ENCODE measurements at places on chromosomes 5 and 9.

DNA sequence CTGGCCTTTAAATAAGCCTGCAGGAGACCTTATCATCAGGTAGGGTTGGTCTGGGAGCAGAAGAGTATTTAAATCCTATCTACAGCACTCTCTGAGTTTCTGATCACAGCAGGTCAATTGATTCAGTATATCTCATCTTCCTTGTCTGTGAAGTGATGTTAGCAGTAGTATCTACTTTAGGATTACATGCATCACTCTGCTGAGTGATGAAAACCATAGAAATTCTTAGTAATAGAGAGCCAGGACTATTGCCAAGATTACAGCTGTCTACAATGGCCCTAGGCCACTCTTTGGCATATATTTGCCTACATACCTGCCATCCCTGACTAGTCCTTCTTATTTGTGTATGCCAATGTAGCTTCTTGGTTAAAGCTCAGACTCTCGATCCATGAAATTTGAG is 183.8 kb downstream of the ASTN2 start:
- no peak for DNase-seq

DNA sequence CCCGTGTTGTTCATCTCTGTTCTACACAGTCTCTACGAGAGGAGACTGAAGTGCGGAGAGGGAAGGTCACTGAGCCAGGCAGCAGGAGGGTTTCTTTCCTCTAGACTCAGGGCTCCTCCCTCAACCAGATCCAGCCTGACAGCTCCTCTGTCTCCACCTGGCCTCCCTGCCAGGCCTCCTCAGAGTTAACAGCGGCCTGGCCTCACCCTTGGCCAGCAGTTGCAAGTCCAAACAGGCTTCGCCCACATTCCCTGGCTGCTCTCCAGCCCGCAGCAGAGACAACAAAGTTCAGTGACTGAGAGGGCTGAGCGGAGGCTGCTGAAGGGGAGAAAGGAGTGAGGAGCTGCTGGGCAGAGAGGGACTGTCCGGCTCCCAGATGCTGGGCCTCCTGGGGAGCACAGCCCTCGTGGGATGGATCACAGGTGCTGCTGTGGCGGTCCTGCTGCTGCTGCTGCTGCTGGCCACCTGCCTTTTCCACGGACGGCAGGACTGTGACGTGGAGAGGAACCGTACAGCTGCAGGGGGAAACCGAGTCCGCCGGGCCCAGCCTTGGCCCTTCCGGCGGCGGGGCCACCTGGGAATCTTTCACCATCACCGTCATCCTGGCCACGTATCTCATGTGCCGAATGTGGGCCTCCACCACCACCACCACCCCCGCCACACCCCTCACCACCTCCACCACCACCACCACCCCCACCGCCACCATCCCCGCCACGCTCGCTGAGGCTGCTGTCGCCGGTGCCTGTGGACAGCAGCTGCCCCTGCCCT is at the start of gene HRCT1:
Gene HRCT1, plus strand, starts transcription at position 291 of the 768 bp plus-strand sequence. Its CDS starts 86 bp downstream, at position 377.
- DNase-seq: no peak

GRCh38 chr9:22159586-22159985 is 150.5 kb upstream of the CDKN2B start:
- no peak for DNase-seq

DNA sequence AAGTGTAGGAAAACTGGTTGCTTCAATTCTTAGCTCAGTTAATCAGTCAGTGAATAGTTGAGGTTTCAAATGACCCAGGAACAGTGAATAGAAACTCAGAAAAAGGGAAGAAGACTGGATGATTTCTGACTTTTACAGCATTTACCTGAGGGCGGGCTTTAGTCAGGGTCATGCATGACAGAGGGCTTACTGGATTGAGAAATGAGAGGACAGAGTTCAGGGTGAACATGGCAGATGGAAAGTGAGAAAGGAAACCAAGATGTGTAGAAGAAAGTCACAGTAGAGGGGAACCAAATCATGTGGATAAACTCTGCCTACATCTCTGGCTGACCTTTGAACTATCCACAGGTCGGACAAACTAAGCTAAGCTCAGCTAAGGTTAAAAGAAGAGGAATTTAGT is 596.0 kb downstream of the SEMA5A start:
- DNase-seq: no peak

DNA sequence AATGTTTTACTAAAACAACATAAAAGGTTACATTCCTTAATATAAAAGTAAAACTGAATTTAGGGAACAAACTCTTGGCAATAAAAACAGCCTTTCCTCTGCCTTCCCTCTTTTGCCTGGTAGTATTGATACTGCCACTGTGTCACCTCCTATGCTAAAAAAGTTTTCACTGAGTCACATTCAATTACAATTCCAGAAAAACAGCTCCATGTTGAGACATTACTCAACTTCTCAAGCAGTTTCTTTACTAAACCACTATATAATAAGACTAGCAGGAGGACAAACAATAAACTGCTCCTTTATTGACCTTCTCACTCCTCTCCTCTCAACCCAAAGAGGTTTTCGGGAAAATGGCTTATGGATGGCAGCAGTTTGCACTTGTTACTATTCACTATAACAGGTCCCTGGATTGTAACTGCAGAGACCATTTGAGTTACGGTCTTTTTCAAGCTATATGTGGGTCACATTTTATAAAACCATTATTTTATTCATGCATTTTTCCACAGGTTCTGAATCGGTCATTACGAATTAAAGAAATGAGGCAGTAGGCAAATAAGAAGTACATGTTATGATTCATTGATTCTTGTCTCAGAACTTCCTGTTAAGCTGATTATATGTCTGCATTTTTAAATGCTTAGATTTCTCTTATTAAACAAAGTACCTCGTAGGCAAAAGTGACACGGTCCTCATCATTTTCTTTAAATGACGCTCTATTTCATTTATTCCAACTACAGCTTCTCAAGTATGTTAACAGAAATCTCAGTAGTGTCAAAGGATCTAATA is 2.1 kb downstream of the ZDHHC21 start:
- no peak for DNase-seq

GRCh38 chr5:153827397-153827796 is 211.3 kb downstream of the FAM114A2 start:
- DNase-seq: no peak

DNA sequence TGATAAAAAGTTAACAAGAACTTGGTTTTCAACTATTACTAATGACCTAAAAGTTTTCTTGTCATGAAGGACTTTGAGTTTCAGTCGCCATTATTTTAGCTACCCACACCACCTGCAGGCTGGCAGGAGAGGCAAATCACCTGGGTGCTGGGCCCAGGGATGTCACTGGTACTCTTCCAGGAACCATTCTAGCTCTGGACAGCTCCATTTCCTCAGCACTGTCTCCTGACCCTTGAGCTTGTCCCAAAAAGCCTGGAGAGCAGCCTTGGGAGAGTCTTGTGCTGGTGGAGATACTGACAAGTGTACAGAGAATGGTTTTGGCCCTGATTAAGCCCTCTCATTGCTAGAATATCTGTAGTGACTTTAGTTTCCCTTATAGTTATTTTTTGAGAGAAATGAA is 1924.1 kb upstream of the WWC1 start:
- DNase-seq: no peak

DNA sequence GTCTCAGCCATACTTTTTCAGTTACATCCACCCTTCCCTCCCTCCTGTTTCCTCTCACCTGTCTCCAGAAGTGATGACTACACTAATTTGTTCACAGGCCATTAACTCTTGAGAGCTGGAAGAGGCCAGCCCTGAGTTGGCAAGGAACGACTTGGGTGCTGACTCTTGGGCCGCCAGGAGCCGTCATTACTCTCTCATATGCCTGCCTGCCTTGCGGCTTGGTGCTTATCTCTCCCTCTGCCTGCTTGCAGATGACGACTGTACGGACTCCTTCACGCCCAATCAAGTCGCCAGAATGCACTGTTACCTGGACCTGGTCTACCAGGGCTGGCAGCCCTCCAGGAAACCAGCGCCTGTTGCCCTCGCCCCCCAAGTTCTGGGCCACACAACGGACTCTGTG is 66.1 kb downstream of the PAPPA start:
- no peak for DNase-seq

GRCh38 chr9:112541685-112542084 is 55.1 kb downstream of the KIAA1958 start:
- DNase-seq: no peak

GRCh38 chr9:126844085-126844484 is 16.4 kb upstream of the ZBTB34 start:
- no peak for DNase-seq

DNA sequence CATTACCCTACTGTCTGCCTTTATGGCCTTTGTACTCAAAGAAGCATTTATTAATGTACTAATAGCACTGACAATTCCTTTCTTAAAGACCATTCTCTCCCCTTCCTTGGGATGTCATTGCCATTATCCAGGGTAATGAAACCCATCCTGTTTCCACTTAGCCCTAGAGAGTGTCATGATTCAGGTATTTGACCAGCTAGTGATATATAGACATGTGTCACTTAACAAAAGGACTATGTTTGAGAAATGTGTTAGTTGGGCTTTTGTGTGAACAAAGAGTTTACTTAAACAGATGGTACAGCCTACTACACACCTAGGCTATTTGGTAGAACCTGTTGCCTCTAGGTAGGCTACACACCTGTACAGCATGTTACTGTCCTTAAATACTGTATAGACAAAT is 2.0 kb downstream of the ATP6V0E1 start:
- no peak for DNase-seq

DNA sequence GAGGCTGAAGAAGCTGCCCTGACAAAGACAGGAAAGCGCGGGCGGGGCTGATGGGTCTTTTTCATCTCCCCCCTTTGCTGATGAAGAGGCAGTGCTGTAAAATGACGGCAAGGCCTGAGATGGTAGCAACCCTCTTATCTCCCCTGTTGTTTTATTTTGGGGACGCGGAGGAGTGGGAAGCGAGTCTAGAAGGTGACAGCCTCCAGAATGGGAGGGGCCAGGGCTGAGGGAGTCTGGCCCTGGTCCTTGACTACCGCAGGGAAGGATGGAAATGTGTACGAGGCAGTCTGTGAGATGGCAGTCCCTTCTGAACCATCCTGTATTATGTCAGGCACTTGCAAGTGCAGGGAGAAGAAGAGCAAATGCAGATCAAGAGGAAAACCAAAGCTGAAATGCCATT is 46.1 kb upstream of the TCERG1 start:
- DNase-seq: no peak

DNA sequence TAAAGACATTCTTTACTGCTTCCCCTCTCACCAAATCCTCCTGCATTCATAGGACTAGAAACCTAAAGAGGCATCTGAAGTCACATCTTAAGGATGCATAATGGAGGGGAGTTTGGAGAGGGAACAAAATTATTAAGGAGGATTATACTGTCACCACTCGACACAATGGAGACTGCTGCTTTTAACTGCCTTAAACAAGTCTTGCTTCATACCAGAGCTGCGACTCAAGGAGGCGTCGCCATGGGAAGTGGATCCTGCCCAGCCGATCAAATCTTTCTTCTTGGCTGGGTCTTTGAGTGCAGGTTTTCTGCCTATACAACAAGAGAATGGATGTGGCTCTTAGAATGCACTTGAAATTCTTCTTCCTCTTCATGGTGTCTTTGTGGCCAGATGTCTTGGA is 66.7 kb upstream of the FOXE1 start:
- DNase-seq: no peak

GRCh38 chr9:8784838-8785237 is 985.3 kb upstream of the DMAC1 start:
- DNase-seq: no peak

DNA sequence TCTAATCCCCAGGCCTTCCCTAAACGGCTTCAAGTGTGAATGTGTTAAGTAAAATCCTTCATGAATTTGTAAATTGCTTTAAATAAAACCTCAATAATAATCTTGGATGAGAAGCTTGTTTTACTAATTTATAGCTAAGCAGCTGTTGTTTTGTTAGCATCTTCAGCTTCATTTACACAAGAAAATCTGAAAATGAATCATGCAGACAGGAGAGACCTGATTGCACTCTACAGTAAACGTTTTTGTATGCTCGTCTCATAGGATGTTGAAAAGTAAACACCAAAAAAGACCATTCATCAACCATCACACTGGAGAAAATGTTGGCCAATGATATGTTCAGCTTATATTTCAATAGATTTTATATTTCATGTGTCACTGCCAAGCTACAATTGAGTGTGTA is 40.4 kb upstream of the MAP3K1 start:
- DNase-seq: no peak

DNA sequence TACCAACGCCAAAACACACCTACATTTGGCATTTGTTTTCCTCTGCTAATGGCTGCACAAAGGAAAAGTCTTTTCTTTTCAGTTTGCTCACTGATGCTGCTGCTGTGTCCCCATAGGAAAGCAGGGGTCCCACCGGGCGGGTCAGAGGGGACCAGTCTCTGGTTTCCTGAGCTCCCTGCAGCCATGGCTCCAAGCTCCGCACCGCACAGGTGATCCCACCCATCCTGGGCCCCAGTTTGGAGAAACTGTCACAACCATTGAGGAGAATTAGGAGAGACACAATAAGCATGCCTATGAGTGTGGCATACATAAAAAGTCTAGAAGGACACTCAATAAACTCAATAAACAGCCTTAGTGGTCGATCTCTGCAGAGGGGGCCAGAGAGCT is 19.9 kb downstream of the MED10 start:
- no peak for DNase-seq

DNA sequence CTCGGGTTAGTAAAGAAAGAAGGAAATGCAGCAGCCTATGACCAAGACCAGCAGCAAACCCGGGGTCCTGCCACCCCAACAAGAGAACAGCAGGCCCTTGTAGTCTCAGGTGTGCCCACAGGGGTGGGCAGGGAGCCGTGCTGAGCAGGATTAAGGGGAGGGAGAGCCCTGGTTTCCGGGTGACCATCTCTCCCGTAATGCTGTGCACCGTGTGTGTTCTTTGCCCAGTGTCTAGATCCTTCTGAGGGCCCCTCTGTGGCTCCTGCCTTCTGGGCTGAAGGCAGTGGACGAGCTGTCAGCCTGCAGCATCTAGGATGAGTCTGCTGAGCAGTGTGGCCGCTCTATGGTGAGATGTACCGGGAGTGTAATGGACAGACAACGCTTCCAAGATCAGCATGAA is 12.7 kb upstream of the PLEKHG4B start:
- no peak for DNase-seq

DNA sequence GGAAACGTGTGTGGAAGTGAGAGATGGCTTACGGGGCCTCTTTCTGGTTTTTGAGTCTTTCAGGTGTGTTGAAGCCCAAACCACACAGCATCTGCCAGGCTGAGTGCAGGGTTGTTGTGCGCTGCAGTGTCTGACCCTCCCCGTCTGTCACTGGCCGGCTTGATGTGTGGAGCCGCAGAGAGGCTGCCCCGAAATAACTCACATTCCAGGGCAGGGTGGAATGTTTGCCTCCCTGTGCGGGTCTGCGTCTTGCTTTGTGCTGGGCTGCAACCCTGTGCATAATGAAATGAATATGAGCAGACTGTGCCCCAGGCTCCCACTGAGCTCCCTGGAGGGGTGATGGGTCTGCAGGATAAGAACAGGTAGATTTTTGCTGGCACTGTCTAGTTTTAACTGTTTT is 9.9 kb upstream of the PLEKHG4B start:
- peak; percentile 83 for DNase-seq

GRCh38 chr5:58469896-58470295 is 10.0 kb upstream of the PLK2 start:
- no peak for DNase-seq

Data from neuronal stem cell (in vitro differentiated cells).